Aorta (tissue), 5 donors: ENCODE measurements at places on chromosomes 4 and X.

- no peak for DNase-seq
These were observed 574 bp upstream of the MOB1B start for GRCh38 chr4:70901607-70901983.

DNA sequence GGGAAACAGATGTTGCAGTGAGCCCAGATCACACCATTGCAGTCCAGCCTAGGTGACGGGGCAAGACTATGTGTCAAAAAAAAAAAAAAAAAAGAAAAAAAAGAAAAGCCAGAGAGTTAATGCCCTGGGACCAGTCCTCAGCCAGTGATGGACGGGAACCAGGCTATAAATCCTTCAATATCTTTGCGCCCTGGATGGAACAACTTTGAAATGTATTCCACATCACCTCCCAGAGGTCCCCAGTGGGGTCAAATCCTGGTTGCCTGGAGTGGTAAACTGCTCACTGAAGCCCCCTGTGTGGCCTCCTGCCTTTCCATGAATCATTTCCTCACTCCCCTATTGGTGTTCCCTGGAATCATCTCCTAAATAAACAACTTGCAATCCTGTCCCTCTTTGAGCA, 166.9 kb downstream of the DEFB131A start:
- DNase-seq: no peak

DNA sequence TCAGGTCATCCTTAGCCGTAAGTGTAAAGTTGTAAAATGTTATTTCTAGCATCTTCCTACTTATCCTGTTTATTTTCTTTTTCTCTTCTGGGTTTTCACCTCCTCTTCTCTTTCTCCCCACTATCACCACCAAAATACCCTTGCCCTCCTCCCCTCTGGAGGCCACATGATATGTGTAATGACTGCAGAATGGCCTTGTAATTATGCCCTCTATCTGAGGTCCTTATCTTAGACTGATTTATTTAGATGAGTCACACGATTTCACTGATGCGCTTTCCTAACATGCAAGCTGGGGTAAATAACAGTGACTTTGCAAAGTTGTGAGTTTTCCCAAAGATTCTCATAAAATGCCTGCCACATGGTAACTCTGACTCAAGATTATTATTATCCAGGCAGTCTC, 231.8 kb upstream of the GPRIN3 start:
- no peak for DNase-seq

DNA sequence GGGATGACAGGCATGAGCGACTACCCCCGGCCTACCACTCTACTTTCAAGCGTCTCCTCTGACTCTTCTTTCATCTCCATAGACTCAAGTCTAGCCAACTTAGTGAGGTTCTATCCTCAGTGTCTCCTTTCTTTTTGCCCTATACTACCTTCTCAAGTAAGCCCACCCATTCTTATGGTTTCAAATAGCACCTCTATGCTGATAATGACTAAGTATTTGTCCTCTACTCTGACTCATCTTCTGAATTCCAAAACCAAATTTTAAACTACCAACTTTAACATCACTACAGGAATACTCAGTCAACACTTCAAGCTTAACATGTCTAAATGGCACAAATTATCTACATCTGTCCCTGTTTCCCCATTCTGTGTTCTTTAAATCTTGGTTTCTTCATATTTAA, 47.8 kb downstream of the ELF2 start:
- no peak for DNase-seq

- no peak for DNase-seq
These were observed 115.1 kb upstream of the PCDH18 start for GRCh38 chr4:137647375-137647774.

- no peak for DNase-seq
These were observed 8.7 kb downstream of the FRG2 start for GRCh38 chr4:190018201-190018920.

GRCh38 chr4:89290727-89291516, 16.7 kb downstream of the GPRIN3 start:
- no peak for DNase-seq

- DNase-seq: no peak
These were observed 122.1 kb downstream of the ANKRD50 start for GRCh38 chr4:124590480-124590879.

- DNase-seq: no peak
These were observed 5.3 kb upstream of the OTC start for GRCh38 chrX:38347136-38347535.

GRCh38 chr4:151408380-151408629, 671 bp upstream of the FHIP1A start:
- DNase-seq: no peak

GRCh38 chrX:19709812-19710518, 177.4 kb downstream of the SH3KBP1 start:
- no peak for DNase-seq

DNA sequence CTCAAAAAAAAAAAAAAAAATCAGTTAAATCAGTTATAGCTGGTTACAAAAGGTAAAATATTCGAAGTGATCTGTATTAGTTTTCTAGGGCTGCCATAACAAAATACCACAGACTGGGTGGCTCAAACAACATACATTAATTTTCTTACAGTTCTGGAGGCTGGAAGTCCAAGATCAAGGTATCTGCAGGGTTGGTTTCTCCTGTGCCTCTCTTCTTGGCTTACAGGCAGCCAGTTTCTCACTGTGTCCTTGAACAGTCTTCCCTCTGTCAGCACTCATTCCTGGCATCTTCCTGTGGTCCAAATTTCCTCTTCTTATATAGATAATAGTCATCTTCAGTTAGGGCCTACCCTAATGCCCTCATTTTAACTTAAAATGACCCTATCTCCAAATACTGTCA, 239.9 kb downstream of the MGST2 start:
- DNase-seq: no peak

DNA sequence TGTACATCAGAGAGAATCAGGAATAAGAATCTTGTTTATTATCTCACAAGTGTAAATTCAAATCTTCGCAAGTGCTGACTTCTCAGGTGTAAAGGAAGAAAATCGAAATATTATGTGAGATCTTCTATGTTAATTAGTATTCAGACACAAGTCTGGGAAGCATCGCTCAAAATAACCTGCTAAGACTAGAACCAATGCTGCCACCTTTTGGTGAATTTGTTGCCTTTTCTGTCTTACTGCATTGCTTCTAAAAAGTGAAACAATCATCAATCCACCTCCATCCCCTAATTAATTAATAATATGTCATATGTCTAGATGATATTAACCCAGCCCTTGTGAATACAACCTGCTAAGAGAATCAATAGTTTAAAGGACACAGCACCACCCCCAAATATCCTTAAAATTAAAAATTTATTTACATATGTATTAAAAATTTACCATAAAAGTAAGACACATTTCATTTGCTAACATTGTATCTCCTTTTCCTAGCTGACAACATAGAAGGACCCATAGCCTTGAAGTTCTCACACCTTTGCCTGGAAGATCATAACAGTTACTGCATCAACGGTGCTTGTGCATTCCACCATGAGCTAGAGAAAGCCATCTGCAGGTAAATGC, 3.5 kb downstream of the EPGN start:
- DNase-seq: no peak

GRCh38 chr4:138910914-138911336, 104.7 kb upstream of the NOCT start:
- DNase-seq: peak; percentile 73

GRCh38 chrX:80747832-80748231, 61.8 kb downstream of the BRWD3 start:
- no peak for DNase-seq

- DNase-seq: no peak
These were observed 25.4 kb upstream of the PROM1 start for GRCh38 chr4:16109256-16109655.

GRCh38 chr4:52876069-52876468, 14.0 kb downstream of the RASL11B start:
- DNase-seq: no peak

DNA sequence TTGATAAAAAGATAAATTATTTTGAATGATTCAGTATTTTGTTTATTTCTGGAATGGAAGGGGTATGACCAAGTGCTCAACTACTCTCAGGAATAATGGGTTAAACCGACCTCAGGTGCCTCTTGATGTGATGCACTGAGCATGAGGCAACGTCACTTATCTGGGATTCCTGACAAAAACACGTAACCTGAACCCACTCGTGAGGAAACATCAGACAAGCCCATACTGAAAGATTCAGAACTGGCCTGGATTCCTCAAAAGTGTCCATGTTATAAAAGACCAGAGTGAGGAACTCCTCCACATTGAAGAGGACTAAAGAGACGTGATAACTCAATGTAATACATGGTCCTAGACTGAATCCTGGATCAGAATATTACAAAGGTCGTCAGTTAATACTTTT, 144.0 kb downstream of the FNIP2 start:
- no peak for DNase-seq

- no peak for DNase-seq
These were observed 47.9 kb upstream of the ITM2A start for GRCh38 chrX:79415056-79415455.

DNA sequence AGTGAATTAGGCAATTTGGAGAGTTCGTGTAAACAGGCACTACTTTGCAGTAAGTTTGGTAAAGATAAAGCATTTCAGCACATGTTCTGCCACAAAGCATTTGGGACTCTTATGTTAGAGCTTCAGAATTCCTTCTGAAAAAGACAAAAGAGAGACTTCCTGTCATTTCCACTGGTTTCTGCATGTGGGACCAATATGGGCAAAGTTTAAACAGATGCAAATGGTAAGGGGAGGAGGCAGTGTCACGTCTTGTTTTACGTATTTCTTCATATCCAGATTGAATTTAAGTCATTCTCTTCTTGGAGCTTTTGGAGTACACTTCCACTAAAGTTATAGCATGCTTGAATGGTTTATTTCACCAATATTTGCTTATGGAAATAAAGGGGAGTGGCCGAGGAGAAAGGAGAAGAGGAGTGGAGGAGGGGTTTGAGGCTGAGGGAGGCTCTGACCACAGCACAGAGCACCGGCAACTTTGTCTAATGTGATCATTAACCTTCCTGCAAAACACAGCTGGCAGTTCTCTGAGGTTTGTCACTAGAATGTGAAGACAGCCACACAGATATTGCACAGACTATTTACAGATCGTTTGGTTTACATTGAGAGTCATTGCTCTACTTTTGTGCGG, at the start of gene APELA:
APELA (plus strand) TSS at position 479 of the 625 bp plus-strand sequence. CDS start 154 bp downstream, outside the sequence.
- DNase-seq: no peak

DNA sequence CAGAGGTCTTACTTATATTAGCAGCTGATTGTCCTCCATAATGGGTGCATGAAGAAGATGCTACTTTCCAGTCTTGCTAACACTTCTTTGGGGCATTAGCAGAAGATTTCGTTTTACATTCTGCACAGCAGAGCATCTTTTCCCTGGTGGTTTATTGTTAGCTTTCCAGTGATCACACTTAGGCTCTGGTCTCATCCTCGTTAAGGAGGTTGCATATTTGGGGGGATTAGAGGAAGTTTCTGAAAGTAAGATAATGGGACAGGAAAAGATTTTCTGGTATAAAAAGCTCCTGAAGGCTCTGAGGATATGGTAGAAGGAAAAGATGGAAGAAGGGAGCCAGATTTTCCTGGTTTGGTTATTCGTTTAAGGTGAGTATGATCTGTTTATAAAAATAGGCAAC, 134.1 kb downstream of the GATB start:
- DNase-seq: no peak

DNA sequence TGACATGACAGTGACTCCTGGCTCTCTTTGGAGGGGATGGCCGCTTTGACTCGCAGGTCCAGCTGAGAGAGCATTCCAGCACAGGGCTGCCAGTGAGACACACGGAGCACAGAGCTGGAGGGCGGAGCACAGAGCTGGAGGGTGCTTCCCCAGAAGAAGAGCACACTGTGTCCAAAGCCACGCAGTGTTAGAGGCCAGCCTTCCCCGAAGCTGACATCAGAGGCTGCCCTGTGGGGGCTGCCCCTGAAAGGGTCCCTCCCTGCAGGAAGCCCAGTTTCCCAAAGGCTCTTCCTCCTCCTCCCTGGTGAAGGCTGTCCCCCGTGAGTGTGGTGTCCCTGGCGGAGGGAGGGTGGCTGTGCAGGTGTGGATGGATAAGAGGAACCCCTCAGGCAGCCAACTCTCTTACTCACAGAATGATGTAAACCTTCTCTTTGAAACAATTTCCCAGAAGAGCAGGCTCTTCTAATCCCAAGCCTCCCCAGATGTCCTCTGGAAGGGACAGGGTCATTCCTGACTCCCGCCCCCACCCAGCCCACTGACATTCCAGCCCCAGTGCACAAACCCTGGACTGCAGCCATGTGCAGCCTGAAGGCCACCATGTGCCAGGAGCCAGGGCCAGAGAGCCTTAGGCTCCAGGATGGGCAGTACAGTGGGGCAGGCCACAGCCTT, 53.4 kb downstream of the PSAPL1 start:
- peak; percentile 53 for DNase-seq

GRCh38 chr4:27215220-27215826, 354.7 kb downstream of the STIM2 start:
- DNase-seq: peak; percentile 43

GRCh38 chrX:140526171-140526570, 21.3 kb upstream of the SOX3 start:
- no peak for DNase-seq
